A549 (cell line): ENCODE measurements at places on chromosomes 2 and 18. TPM values are rescaled to one million over a fixed set of nuclear protein-coding genes. Genes with fewer than 3 reads are reported as not detected.

GRCh38 chr2:44186810-44187209 lies 18.1 kb downstream of the PPM1B start:
- DNase-seq, result no peak

- no peak for DNase-seq
Measured at GRCh38 chr2:212489719-212490346, 48.8 kb downstream of the ERBB4 start.

The SERPINB3 gene
- polyA plus RNA-seq, result not detected in 3 replicates

The KCNG2 gene
- polyA plus RNA-seq, result not detected in 3 replicates
